NCI-H69 (cell line): ENCODE measurements at places on chromosomes 6 and 20.

DNA sequence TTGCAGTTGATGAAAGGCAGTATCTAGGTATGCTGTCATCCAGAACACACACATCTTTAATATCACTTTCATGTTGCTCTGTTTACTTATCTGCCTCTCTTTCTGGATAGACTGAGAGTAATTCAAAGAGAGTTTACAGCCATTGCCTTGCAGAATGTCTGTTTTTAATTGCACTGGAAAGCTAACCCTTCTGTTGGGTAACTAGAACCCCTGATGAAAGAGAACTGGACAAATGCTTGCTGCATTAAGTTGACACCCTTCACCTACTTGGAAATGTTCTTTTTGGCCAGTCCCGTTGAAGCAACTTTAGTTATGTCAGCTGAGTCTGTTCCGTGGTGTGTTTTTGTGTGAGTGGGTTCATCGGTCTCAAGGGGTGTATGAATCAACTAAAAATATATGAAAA, 383.8 kb upstream of the CITED2 start:
- peak; percentile 21 for DNase-seq

GRCh38 chr20:2301164-2301622, 5.4 kb downstream of the TGM3 start:
- DNase-seq, result peak; percentile 24

DNA sequence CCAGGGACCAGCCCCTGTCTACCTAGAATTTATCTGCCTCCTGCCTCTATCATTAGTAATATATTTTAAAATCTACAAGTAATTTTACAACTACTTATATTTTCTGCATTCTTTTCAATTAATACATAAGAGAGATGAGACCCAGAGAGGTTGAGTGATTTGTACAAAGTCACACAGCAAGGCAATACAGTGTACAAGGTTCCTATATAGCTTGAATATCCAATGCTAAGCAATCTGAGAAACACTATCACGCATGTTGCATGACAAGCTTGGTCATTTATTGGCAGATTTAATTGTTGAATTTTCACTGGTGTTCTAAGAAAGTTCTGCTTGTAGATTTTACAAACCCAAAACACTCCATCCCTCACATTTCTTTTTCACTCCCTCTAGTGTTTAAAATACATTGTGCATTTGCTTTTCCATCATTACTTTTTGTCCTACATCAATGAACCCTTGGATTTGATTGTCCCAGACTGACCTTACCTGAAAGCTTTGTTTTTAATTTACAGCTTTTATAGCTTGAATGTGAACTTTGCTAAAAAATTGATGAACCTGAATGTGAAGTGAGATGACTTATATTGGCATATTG, 520.9 kb upstream of the CITED2 start:
- DNase-seq, result no peak

GRCh38 chr6:25012657-25013056, 76.9 kb upstream of the RIPOR2 start:
- DNase-seq, result no peak

DNA sequence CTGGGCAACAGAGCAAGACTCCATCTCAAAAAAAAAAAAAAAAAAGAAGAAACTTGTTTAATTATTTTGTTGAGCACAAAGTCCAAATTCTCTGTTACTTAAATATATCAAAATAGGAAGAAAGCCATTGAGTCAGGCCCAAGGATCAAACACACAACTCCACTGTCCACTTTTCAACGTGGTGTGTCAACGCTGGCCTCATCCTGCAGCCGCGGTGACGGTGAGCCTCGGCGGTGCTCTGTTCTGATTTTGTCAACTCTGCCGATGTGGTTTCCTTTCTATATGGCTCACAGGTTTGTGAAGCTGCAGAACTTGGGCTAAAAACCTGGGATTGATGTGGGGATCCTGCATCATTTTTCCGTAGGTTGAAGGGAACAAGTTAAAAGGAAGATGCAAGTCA, 3.2 kb upstream of the SMOC2 start:
- no peak for DNase-seq

DNA sequence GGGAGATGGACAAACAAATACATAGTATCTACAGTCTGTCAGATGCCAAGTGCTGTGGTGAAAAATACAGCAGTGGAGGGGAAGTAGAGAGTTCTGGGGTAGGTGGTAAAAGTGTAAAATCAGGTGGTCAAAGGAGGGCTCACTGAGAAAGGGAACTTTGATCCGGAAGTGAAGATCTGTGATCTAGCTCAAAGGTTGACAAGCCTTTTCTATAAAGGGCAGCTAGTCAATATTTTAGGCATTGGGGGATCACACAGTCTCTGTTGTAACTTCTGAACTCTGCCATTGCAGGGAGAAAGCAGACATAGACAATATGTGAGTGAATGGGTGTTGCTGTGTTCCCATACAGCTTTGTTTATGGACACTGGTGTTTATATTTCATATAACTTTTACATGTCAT, 38.6 kb downstream of the SH3BGRL2 start:
- DNase-seq, result no peak

- DNase-seq, result no peak
Measured at GRCh38 chr6:140966676-140967075, 1166.0 kb upstream of the GJE1 start.

DNA sequence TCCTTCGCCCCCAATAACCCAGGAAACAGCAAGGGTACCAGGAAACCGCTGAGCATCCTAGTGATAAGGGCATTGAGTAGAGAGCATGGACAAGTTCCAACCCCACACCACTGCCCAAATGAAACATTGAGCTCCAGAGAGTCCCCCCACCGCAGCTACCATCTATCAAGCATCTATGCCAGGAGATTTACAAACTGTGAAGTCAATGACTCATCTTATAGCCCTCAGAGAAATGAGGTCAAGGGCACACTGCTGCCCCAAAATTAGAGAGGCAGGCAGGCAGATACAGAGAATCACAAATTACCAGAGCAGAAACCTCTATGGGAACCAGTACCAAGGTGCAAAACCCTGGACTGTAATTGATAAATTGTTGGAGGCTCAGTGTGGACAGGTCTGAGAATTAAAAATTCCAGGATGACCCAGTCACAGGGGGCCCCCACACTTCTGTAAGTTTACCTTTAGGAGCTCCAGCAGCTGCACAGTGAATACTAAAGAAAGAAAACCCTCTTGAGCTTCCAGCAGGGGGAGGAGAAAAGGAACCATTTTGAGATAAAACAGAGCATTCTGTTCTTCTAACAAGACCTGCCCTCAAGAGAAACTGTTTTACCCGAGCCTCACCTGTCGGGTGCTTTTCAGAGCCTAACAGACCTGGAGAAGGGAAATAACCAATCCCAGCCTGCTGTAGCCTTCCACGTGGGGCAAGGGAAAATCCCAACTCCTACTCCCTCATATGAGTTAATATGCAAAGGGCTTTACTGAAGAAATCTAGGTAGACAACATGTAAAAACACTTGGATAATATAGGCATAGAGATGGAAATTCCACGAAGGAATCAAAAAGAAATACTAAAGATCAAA, 118.0 kb upstream of the ARID1B start:
- DNase-seq, result no peak

DNA sequence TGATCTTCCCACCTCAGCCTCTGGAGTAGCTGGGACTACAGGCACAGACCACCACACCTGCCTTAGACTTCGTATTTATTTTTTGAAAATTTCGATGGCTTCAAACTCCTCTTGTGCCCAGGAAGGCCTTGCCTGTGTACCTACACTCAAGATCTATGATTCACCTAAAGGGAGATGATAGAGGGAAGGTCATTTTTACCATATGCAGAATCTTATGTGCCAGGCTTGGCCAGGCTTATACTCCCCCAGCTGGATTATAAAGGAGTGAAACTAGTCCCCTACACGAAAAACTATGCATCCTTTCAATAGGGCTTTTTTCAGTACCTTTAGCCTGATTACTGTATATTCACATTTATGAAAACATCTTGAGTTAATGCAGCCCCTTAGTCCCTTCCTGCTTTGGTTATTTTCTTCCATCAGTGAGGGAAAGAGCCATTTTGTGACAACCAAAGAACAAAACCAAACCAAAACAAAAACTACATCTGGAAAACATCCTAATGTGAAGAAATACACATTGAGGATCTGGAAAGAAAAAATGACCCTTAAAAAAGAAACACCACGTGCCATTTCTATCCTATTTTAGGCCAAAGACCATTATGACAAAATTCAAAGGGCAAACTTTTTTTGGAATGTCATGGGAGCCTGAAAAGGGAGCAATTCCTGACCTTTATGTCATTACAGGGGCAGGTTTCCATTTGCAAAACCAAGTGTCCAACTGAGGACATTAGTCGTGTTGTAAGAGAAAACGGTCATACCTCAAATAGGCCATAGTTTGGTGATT, 34.7 kb downstream of the RIPOR2 start:
- DNase-seq, result no peak

- DNase-seq, result peak; percentile 84
Measured at GRCh38 chr6:18277237-18278006, 13.1 kb upstream of the DEK start.

DNA sequence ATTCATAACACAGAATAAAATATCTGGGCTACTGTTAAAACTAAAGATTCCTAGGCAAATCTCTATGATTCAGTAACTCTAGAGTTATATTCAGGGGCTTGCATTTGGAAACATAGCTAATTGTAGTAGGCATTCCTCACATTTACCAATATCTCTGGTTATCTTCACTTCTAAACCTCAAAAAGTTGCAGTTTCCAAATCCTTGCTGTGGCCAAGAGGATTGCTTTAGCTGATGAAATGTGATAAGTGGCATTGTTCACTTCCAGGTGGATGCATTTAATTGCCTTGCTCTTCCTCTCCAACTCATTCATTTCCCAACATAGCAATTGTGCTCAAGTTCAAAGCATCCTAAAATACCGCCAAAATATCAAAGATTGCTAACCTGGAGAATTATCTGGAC, 246.6 kb downstream of the GRIK2 start:
- DNase-seq, result peak; percentile 74

- DNase-seq, result peak; percentile 21
Measured at GRCh38 chr20:3672547-3673171, 9.2 kb downstream of the ADAM33 start.

DNA sequence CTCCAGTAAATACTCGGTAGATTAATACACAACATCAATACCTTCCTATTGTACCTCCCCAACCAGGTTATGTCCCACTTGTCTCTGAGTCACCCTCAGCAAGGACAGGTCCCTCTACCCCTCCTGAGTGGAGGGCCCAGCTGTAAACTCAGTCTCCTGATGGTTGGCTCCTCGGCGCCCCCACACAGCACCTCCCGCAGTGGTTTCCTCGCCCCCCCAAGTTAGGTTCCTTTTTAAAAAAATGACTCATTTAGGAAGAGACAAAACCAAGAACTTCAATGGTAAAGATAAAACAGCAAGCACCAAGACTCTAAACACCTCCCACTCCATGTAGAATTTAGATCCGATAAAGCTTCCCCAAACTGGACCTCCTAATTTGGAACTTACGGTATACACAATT, 83.5 kb downstream of the TRERF1 start:
- no peak for DNase-seq

- peak; percentile 82 for DNase-seq
Measured at GRCh38 chr6:46781478-46782378, 11.5 kb upstream of the MEP1A start.

GRCh38 chr6:150183105-150183504, 40.3 kb downstream of the PPP1R14C start:
- no peak for DNase-seq

DNA sequence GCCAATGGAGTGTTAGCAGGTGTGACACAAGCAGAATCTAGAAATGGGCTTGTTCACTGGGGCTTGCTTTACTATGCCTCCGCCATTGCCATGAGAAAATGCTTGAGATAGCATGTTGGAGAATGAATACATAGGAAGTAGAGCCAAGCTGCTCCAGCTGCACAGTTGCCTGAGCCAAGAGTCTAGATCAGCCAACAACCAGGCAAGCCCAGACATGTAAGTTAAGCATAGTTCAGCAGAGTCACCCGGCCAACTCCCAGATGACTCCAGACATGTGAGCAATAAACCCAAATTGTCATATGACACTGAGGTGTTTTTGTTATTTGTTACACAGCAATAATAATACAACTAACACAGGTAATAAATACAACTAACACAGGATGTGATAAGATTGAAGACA, 167.9 kb downstream of the HAO1 start:
- DNase-seq, result peak; percentile 85

GRCh38 chr6:121187833-121188200, 146.5 kb downstream of the TBC1D32 start:
- no peak for DNase-seq

- DNase-seq, result peak; percentile 64
Measured at GRCh38 chr6:98525860-98526259, 308.5 kb upstream of the POU3F2 start.

DNA sequence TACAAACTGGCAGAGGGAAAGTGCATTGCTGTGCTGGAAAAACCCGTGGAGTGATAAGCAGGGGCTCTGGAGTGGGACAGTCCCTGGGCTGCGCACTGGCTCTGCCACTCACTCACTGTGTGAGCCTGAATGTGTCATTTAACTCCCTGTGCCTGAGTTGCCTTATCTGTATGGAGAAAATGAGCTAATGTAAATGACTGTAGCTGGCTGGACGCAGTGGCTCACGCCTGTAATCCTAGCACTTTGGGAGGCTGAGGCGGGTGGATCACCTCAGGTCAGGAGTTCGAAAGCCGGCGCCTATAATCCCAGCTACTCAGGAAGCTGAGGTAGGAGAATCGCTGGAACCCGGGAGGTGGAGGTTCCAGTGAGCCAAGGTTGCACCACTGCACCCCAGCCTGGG, 18.4 kb upstream of the RPN2 start:
- no peak for DNase-seq

- no peak for DNase-seq
Measured at GRCh38 chr6:52976149-52976548, 18.9 kb downstream of the GSTA4 start.

- no peak for DNase-seq
Measured at GRCh38 chr6:84847390-84848160, 83.2 kb upstream of the TBX18 start.

GRCh38 chr6:6436946-6437345, 116.5 kb upstream of the F13A1 start:
- no peak for DNase-seq

DNA sequence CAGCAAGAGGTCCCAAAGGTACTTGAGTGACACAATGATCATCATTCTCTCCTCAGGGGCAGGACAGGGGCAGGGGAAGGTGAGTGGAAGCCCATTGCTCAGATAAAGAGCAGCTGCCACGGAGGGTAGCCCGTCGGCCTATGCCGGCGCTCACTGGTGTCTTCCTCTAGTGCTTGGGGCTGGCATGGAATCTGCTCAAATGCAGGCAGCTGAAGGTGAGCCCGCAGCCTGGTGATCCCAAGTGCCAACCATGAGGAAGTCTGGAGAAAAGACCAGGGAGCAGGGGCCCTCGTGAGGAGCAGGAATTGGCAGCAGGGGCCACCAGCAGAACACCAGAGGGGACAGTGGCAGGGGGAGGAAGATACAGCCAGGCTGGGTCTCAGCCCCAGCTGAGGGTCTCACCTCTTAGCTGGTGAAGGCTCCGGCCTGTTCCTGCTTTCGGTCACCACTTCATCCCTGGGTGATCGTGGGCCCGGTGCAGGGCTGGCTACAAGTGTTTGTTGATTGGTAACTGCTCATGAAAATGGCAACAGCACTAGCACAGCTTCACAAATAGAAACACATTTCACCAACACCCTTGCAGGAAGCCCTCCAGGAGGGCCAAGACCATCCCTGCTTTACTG, 24.7 kb downstream of the RBCK1 start:
- no peak for DNase-seq
